T-helper 1 cell (primary cell): ENCODE measurements at places on chromosomes 3 and 15.

GRCh38 chr3:70137366-70137765 lies 137.8 kb downstream of the SAMMSON start:
- DNase-seq, result no peak

DNA sequence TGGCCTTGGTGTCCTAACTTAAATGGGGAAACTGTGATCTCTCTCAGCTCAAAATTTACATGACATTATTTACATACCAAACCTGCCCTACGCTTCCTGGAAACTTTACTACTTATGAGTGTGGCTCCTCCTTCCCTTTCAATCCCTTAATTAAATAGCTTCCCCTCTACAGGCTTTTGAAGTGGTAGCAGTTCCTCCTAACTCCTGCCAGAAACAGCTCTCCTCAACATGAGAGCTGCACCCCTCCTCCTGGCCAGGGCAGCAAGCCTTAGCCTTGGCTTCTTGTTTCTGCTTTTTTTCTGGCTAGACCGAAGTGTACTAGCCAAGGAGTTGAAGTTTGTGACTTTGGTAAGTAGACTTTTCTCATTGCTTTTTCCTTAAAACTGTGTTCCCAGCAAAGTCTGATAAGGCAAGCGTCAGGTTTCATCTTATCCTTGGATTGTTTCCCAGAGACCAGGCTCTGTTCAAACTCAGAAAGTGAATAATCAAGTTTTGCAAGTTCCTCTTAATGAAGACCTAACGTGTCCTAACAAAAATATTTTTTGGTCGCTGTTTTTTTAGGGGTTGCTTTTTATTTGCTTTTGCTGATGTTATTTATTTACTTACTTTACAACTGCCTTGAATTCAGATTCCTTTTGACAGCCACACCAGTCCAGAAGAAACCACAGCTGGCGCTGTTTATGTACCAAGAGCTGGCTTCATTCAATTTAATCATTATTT lies at the start of gene ACP3:
Gene ACP3, plus strand, starts transcription at position 179 of the 720 bp plus-strand sequence. Its CDS starts 50 bp downstream, at position 229.
- DNase-seq, result no peak

- no peak for DNase-seq
Measured at GRCh38 chr3:81041331-81041730, 720.1 kb downstream of the GBE1 start.

DNA sequence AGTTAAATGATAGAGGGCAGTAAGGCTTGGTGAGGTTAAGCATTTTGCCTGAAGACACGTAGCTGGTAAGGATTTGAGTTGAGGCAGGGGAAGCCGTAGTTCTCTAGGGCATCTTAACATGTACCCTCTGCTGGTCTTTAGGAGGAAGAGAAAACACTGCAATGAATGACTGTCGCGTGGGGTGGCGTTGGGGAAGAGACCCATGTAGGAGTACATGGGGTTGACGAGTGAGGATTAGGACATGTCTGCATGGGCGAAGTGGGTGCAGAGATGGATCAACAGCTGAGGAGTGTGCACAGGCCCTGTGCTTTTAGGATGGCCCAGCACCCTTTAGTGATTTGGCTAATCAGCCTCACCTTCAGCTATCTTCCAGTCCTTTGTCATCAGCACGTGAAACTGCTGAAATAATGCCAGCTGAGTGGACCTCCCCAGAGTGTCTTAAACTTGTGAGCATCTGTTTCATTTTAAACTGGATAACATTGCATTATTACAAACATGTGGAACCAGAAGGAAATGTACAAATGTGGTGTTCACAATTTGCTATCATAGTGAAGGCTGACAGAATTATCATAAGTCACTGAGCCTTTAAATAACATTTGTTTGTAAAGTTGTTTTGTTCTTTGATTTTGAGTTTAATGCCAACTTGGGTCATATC lies 15.3 kb downstream of the P2RY14 start:
- no peak for DNase-seq

- no peak for DNase-seq
Measured at GRCh38 chr3:149623824-149624223, 34.0 kb downstream of the WWTR1 start.

DNA sequence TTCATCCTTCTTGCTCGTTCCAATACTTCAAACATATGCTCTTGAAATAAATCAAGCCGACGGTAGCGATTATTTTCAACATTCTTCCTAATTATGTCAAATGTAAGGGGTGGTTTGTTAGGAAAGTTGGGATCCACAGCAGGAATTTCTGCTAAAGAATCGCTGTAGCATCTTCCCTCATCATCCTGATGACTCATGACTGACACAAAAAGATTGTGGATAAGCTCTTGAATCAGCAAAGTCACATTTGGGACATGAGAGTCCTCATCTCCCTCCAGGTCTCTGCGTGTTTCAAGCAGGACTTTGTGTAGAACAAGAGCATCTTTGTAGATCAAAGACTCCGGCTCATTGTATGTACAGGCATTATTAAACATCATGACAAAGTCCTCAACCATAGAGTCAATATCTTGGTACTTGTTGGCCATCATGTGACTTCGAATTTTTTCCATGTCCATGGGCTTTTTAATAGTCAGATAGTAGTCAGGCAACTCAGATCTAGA lies 73.0 kb downstream of the UQCC5 start:
- DNase-seq, result no peak

GRCh38 chr3:22893644-22894325 lies 309.3 kb upstream of the UBE2E2 start:
- DNase-seq, result no peak

DNA sequence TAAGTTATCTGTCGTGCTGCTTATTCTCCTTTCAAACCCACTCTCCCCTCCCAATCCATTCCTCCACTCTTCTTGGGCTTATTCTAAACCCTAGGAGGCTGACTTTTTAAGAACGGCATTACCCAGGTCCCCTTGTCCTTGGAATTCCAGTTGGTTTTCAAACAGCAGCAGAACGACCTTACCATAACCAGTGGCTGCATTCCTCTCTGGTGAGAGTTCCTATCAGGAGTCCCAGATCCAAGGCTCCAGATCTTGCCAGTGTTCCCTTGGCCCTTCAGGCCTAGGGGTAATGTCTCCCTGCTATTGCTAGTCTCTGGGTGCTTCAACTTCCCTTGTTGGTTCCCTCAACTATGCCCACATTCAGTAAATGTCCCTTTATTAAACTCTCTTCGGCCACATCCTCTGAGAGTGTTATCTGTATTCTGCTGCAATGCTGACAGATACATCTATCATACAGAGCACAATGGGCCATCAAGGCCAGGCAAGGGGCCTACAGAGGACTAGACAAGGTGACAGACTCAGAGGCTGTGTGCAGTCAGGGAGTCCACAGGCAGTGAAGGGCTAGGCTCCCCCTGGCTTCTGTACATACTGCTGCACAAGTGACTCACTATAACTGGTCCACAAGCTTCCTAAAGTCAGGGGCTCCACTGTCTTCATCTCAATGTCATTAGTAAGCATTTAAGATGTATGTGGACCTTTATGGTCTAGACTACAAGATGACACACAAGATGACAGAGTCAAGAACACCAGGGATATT lies 10.1 kb downstream of the LYSMD2 start:
- DNase-seq, result no peak

DNA sequence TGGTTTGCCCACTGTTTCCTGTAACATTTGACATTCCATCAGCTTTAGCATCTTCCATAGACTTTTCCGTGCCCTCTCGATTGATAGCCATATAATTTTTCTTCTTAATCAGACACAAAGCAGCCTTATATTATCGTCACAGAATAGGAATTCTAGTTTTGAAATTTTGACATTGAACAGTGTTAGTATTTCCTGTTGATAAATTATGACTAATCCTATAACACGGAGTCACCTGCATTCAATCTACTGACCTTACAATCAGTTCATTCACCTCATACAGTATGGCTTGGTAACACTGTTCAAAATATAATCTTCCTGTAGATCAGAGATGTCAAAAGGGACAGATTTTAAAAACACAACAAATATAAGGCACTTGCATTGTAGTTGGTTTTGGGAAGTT lies 423.7 kb downstream of the C3orf38 start:
- DNase-seq, result no peak

DNA sequence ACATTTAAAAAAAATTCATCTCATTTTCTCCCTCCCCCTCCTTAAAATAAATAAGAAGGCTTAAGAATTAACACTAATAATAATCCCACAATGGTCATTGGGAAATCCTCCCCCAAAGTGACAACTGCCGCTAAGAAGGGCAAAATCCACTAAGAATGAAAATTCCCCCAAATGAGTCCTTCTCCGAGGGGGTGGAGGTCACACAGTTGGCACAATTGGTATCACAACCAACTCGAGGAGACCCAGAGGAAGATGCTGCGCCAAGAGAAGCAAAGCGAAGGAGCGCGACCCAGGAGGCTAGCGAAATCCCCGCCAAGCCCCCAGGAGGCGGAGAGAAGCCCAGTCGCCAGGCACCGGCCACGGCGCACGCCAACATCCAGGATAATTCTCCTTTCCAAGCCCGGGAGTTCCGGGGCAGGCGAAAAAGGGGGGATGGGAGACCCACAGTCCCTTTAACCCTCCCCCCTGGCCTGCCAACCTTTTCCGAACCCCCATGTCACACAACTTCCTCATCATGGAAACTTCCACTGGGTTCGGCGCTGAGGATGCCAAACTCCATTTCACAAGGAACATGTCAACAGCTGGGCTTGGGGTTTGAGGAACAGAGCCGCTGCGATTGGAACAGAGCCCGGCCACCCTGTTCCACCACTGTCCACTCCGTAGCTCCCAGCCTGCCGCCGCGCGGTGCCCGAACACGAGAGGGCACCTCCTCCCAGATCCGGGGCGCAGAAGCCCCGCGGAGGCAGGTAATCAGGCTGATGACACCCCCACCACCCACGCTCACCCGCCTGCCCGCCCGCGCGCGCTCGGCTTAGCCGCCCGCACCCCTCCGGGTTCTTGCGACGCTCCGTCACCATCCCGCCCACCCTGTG lies 668 bp downstream of the THRB start:
- no peak for DNase-seq

DNA sequence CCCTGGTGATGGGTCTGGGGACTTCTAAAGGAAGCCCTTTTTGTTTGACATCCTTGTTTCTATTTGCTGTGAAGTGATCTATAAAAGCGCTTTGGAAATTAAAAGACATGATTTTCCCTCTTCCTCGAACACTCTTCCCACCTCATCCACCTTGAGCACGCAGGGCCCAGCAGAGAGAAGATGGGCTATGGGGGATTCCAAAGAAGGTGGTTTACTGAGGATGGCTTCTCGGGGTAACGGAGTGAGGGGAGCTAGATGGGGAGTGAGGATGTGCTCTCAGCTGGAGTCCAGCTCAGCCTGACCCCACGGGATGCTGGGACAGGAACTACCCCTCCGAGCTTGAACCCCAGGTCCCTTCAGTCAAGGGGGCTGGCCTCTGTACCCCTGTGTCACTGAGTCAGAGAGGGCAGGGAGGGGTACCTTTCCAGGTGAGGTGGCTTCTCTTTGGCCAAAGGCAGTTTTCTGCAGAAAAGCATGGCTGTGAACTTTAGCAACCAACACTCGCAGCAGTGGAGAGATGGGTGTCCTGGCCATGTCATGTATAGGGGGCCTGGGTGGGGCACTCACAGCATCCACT lies 180.7 kb upstream of the SMAD3 start:
- no peak for DNase-seq

GRCh38 chr3:107985496-107985895 lies 105.3 kb downstream of the CD47 start:
- peak; percentile 74 for DNase-seq

GRCh38 chr3:112811917-112812660 lies 34.6 kb downstream of the CD200R1L start:
- DNase-seq, result no peak

DNA sequence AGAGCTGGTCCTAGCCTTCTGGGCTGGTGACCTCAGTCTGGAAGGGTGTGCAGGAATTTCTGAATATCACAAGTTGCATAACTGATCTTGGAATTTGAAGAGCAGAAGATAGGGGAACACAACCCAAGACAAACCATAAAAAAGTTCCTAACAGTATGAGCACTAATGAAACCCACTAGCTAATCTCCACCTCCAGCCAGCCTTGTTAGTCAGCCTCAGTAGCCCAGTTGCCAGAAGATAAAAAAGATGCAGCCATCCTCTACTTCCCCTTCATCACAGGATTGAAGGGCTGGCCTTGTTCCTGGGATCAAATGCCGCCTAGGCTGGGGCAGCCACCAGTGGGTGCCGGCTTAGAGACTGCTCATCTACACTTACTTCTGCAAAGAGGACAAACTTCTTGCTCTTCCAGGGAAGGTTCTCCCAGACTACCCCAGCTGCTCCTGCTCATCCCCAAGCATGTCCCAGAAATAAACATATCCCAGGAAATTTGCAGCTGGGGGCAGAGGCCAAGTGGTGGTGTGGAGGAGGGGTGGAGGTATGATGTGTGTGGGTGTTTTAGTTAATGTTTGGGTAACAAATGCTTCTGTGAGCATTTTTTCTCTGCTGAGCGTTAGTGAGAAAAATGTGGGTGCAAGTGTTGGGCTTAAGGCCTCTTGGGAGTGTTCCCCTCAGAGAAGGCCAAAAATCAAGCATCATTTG lies 9.2 kb upstream of the ITGA11 start:
- DNase-seq, result no peak

DNA sequence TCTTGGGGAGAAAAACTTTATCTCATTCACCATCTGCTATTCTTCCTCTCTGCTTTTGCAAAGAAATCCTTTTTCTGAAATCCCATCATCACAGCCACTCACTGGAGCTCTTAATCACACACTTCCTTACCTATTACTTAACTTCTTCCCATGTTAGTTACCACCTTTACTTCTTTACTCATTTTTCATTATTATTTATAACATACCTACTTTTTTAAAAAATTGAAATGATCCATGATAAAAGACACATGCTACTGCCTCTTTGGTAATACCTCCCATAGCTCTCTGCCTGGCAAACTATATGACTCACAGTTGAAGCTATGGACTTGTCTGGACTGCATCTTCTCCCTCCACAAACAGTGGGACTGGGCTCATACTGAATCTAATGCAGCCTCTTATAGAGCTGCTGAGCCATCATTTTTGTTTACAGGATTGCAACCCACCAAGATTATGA lies 150.3 kb downstream of the TNIK start:
- DNase-seq, result no peak

DNA sequence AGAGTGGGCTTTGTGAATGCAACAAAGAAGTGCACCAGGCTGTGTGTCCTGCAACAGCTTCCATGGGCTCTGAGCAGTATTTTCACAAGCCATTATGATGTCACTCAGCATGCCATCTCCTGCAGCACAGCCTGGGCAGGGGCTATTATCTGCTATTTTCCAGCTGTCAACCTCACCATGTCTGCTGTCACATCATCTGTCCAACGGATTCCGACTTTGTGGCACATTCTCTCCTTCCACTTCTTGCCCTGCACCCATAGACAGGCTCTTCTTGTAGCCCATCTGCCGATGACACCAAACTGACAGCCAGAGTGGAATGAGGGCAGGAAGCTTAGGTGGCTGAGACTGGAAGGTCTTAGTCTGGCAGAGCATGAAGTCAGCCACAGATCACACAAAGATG lies 691.9 kb downstream of the NTRK3 start:
- DNase-seq, result no peak
